ENCODE measurements at places on chromosomes 4 and X.

DNA sequence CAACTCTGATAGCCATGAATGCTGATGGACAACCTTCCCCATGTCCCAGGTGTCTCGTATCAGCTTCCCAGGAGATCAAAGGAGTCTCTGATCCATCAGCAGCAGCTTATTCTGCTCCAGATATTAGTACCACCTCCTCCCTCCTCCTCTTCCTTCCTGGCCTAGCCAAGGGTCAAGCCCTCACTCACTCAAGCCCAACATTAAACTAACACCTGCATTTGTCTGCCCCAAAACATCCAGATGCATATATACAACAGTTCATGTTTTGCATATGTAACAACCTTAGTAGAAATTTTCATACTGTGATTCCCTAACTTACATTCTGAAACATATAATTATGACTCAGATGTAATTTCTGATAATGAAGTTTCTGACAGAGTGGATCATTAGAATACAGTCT is 29.9 kb downstream of the BCLAF3 start:
- no peak for DNase-seq

GRCh38 chrX:13852001-13852695 is 35.3 kb upstream of the GPM6B start:
- DNase-seq: no peak

- no peak for DNase-seq
These were observed 196.5 kb upstream of the SLC7A11 start for GRCh38 chr4:138438608-138439007.

- DNase-seq: no peak
These were observed 26.7 kb downstream of the SH3RF1 start for GRCh38 chr4:169243825-169244609.

DNA sequence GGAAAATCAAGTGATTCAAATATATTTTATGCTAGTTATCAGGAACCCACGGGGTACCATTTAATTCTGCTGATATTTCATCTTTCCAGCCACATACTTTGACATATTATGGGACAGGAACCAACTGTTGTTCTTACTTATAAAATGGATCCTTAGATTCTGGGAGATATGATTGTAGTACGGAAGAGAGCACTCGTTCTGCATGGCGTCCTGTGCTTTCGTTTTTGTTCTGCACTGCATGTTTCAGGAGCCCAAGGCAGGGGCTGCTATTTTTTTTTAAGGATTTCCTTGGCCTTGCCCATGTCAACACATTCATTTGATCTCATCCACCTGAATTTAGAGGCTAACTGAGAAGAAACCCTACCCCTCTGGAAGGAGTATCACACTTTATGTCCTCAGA is 245.5 kb upstream of the TLL1 start:
- no peak for DNase-seq

GRCh38 chr4:122884499-122884898 is 37.9 kb downstream of the NUDT6 start:
- DNase-seq: no peak

- no peak for DNase-seq
These were observed 128.2 kb upstream of the INPP4B start for GRCh38 chr4:142974328-142974727.

- DNase-seq: no peak
These were observed 454.2 kb downstream of the NLGN4X start for GRCh38 chrX:5774446-5774845.

DNA sequence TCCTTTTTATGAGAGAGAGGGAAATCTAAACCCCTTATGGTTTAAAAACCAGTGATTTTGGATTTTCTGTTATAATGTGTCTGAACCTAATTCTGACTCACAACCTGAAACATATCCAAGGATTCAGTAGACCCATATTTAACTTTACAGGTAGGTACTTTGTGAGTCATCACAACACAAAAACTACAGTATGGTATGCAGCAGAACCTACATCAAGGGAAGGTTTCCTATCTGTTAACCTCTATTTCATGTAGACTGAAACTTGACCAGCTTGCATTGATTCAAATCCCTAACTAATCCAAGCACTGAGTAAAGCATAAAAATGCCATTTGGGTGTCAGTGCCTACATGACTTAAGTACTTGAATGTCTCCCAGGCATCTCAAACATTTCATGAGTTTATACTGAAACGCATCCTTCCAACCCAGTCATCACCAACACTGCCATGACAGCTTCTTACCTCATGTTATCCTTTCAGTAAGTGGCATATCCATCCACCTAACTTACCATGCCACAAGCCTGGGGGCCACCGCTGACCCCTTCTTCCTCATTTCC is 4.3 kb upstream of the ARHGAP10 start:
- DNase-seq: no peak

GRCh38 chr4:188993871-188994270 is 854.6 kb downstream of the TRIML1 start:
- no peak for DNase-seq

GRCh38 chr4:69122476-69122875 is 26.2 kb downstream of the UGT2B7 start:
- no peak for DNase-seq

GRCh38 chr4:4848540-4848939 is 10.9 kb upstream of the MSX1 start:
- no peak for DNase-seq

- no peak for DNase-seq
These were observed 716.1 kb upstream of the INTU start for GRCh38 chr4:126916626-126917140.

- no peak for DNase-seq
These were observed 30.7 kb upstream of the RAPGEF2 start for GRCh38 chr4:159071969-159072765.

DNA sequence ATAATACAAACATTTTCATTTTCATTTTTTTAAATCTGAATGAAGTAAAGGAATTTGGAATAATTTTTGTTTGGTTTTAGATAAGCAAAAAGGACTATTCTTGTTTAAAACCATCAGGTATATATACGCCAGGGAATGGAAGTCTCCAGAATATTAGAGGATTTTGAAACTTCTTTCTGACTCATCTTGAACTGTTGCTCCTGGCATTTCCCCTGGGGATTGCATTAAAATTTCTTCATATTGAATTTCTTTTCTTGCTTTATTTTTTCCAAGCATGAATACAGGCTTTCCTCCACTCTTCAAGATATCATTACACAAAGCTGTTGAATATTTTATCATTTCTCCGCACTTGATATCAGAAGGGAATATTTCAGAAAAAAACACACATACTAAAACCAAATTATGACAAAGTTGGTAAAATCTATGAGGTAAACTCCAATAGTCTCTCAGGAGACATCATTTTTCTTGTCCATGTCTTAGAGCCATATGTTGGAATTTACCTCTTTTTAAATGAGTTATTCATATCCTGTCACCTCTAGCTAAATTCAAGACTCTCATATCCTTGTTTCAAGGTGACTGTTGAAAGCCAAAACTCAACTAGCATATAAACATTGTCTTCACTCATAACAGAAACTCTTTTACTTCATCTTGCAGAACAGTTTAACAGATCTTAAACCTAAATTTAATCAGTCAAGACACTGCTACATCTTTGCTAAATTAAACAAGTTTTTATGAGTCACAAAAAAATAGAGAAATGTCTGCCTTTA is 20.7 kb upstream of the CSN1S1 start:
- DNase-seq: no peak

GRCh38 chrX:16187024-16187760 is 19.9 kb downstream of the MAGEB17 start:
- no peak for DNase-seq

DNA sequence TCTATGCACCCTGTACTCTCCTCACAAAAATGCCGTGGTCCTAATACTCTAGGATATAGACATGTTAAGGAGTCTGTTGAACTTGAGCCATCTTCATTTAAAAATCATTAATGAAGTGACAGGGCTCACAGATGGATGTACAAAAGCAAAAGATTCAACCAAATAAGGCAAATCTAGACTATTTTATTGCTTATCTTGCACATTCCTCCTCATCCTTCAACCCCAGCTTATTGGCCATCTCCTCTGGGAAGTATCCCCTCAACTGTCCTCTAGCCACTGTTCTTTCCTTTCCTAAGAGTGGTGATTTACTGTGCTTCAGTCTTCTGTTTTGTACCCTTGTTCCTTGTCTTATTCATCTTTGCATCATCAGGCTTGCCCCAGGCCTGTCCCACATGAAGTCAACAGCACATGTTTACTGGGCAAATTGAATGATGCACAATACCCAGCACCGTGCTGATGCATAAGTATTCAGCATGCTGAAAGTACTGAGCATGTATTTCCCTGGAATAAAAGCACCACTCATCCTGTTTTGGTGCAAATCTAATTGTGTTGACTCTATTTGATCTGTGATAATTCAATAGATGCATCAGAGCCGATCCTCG is 287.3 kb upstream of the CLNK start:
- no peak for DNase-seq

GRCh38 chr4:174262624-174263444 is 20.6 kb downstream of the FBXO8 start:
- DNase-seq: no peak

GRCh38 chr4:183030309-183030708 is 68.7 kb upstream of the WWC2 start:
- no peak for DNase-seq

DNA sequence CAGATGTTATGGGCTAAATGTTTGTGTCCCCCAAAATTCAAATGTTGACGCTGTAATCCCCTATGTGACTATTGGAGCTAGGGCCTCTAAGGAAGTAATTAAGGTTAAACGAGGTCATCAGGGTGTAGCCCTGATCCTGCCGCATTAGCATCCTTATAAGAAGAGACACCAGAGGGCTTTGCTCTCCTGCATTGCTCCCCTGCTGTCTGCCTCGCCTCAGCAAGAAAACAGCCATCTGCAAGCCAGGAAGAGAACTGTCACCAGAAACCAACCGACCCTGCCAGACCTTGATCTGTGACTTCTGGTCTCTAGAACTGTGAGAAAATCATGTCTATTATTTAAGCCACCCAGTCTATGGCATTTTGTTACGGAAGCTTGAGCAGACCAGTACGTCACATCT is 331.9 kb downstream of the DCTD start:
- no peak for DNase-seq

DNA sequence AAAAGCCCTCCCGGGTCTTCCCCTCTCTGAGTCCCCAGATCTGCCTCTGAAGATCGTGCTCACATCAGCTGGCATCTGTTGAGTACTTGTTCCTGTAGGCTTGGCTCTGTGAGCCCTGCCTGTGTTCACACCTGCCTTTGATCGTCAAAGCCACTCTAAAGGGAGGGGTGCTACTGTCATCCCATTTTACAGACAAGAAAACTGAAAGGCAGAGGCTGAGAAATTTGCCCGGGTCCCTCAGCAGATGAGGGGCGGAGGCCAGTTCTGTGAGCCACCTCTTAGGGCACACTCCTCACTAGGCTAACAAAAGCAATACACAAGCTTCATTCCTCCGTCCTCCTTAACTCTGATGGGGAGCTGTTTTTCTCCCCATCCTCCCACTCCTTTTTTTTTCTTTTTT is 655 bp downstream of the CYTL1 start:
- no peak for DNase-seq

DNA sequence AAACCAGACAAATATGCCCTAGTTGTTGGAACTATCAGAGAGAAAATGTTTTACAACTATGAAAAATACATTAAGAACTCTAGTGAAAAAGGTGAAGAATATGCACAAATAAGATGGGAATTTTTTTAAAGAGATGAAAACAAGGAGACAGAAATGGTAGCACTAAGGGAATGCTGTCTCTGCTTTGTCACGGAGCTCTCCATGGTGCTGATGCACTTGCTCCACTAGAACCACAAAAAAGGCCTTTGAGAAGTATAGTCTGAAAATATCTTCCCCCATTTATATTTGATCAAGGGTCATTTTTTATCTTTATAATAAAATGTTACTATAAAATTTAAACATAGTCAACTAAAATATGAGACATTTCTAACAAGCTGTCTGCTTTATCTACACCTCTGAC is 1655.5 kb upstream of the AGA start:
- no peak for DNase-seq

DNA sequence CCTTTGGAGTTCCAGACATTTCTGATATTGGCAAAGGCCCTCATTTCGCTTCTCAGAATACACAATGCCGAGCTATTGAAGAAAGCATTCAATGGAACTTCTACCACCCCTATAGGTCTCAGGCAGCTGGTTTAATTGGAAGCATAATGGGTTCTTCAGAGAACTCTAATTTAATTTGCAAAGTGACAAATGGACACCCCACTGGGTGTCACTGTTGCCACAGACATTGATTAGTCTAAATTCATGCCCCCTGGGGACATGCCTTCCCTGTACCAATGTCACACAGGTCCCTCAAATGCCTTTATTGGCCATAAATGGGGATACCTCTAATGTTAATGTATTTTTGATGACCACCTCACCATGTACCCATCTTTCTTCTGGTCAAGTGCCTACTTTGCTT is 22.9 kb upstream of the TMEM255A start:
- DNase-seq: no peak

DNA sequence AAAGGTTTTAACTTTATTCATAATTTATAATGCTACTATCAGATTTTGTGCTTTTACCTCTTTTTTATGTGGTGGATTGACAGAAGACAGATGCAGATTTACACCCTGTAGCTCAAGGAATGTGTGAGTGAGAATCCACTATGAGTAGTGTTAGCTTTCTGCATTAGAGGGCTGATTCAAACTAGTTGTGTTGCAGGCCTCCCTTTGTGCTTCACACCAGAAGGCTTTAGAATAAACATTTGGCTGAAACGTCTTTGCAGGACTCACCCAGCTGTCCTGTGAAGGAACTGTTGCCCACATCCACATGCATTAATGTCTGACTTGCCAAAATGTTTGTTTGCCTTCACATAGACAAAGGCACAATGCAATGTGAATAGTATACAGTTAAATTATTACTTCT is 127.0 kb downstream of the PCDH7 start:
- DNase-seq: no peak

DNA sequence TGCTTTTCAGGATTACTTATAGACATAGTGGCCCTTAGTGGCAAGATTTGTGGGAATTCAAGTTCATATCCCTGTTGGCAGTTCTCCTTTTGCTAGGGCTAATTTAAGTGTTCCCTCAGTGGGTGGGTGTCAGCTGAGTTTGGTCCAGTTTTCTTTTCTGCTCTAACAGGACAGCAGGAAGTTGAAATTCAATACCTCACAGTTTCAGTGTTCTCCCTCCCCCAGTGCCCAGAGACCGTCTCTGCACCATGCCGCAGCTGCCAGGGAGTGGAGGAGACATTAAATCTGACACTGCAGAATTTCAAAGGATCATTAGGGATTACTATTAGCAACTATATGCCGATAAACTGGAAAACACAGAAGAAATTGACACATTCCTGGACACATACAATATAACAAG is 50.7 kb downstream of the UBE2NL start:
- DNase-seq: no peak

DNA sequence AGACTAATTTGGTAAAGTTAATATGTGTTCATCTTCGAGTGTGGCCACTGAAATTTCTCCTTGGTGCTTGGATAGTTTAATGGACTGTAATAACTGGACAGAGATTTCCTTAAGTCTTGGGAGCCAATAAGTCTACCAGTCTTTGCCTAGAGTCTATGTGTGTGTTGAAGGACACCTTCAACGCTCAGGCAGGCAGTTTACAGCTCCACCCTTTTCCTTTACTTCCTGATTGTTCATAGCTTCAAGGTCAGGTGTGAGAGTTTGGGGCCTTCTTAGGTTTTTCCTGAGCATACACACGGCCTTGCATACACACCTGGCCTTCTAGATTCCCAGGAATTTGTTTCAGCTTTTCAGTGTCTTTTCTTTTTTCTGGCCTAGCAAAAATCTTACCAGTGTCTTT is 355.3 kb upstream of the AMOT start:
- DNase-seq: no peak

- DNase-seq: no peak
These were observed 21.3 kb downstream of the MMRN1 start for GRCh38 chr4:89915937-89916336.

Measured in stimulated activated CD8-positive, alpha-beta memory T cell treated with anti-CD3 and anti-CD28 coated beads, Interleukin-4, amount 100 ng/mL, for 4 hours (primary cell).